Head of caudate nucleus (tissue), 42 donors: ENCODE measurements at places on chromosomes 1 and 21.

- peak; percentile 56 for DNase-seq
These were observed 40.7 kb upstream of the SCMH1 start for GRCh38 chr1:41282679-41283317.

DNA sequence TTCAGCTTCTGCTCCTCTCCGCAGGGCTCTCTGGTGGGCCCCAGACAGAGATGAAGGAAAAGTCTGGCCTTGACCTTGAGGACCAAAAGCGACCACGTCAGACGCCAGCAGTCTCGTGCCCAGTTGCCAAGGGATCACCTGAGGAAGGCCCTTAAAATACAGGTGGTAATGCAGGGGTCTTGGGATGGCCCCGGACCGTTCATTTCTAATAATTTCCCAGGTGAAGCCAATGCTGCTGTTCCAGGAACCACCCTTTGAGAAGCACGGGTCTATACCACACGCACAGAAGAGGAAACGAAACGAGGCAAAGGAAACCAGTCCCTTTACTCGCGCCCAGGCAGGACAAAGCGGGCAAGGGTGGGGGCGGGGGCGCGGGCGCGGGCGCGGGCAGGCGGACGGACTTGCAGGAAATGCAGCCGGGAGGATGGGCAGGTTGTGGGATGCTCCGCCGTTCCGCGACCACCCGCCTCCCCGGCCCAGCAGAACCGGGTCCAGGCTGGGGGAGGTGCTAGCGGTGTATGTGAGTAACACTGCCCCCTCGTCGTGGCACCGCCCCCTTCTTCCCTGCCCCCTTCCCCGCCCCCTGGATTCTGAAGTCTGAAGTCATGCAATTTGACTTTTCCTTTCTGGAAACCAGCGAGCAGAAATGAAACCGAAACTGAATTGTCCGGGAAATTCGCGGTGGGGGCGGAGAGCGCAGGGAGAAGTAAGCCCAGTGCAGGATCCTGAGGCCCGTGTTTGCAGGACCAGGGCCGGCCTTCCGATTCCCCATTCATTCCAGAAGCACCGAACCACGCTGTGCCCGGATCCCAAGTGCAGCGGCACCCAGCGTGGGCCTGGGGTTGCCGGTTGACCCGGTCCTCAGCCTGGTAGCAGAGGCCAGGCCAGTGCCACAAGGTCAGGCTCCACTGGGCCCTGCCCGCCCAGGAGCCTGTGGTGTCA lies 5.8 kb upstream of the MX1 start:
- DNase-seq = peak; percentile 71

DNA sequence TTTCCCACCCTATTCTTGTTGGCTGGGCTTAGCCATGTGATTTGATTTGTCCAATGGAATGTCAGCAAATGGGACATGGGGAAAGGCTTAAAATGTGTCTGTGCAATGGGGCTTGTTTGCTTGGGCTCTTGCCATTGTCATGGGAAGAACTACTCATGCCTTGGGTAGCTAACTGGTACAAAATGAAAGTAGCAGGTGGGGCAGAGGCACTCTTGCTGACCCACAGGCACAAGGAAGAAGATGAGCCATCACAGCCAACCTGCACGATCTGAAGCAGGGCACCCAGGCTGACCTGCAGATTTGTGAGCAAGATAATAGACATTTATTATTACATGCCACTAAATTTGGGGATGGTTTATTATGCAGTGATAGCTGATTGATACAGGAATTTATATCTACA lies 305.9 kb upstream of the CAMK1G start:
- DNase-seq = no peak

DNA sequence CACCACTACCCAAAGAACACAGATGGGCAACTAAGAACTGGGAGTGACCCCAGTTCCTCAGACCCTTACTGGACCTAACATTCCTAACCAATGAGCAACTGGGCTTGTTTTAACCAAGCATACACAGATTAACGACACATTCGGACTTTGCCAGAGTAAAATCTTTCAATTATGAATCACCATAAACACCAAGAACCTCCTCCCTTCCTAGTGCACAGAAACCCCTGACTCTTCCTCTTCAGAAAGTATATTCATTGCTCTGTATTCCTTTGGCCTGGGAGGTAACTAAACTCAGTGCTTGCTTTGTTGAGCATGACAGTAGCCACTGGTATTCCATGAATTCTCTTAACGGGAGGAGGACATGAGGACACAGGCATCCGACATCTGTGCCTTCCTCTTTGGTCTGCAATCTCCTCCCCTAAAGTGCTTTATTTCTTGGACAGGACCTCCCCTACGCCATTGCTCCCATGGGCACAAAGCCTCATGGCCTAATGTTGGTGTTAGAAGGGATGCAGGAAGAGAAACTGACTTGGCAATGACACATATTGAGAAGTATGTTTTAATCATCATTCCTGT lies 42.7 kb downstream of the SEC16B start:
- DNase-seq = no peak

GRCh38 chr1:145955436-145955835 lies 2.4 kb downstream of the LIX1L start:
- DNase-seq = no peak

DNA sequence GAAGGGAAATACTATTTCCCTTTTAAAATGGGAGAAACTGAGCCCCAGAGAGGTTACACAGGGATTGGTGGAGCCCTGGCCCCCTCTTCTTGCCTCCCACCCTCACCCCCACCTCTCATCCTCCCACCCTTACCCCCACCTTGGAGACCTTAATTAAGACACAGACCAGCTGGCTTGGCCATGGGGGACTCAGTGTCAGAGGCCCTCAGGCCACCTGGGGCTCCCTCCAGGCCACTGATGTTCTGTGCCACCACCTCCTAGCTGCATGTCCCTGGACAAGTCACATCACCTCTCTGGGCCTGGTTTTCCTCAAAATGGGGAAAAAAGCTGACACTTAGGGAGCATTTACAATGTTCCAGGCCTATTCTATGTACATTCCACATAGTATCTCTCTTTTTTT lies 51.5 kb downstream of the SDC3 start:
- DNase-seq = no peak

DNA sequence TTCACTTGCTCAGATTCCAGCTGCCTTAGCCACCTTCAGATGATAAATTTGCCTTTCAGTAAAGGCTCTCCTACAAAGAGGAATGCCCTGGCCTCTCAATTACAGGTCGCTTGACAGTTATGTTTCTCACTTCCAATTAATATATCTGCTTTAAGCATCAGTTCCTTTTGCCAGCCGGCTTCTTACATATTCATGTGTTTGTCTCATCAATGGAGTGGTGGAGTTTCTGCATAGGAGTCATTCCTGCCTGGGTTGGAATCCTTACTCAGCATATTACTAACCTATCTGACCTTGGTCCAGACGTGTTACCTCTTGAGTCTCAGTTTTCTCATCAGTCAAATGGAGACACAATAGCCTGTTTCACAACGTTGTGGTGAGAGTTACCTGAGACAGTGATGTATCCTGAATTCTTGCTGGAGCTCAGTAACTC lies 9.4 kb upstream of the SESN2 start:
- DNase-seq = no peak

- no peak for DNase-seq
These were observed 6.5 kb upstream of the RGS16 start for GRCh38 chr1:182610606-182611194.

DNA sequence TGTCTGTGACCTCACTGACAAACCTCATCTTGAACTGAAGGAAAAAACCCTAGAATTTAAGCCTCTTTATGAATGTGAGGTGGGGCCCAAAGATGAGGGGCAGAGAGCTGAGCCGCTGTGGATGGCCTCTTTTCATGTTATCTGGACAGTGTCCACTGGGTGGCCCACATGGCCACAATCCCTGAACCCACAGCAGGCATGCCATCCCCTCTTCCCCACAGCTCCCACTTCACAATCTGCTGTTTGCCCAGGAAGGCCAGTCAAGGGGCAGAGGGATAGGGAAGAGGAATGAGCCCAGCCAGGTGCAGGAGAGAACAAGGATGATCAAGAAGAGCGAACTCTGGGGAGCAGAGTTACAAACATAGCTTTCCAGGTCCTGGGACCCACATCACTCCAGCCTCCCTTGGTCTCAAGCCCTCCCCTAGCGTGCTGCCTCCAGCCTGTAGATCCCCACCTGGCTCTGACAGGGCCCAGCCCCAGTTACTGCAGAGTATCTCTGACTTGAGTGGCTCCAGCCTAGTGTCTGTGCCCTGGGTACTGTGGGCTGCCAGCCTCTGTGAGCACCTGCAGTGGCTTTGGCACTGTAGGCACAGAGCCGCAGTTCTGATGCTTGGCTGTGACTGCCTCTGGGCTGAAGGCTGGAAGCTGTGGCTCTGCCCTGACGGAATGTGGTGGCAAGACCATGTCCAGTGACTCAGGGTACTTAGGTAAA lies 1.9 kb upstream of the SLFNL1 start:
- DNase-seq = no peak

- DNase-seq = no peak
These were observed 67.4 kb downstream of the KCNJ6 start for GRCh38 chr21:37848721-37849490.

GRCh38 chr1:157369808-157370521 lies 182.3 kb downstream of the FCRL5 start:
- DNase-seq = peak; percentile 54

DNA sequence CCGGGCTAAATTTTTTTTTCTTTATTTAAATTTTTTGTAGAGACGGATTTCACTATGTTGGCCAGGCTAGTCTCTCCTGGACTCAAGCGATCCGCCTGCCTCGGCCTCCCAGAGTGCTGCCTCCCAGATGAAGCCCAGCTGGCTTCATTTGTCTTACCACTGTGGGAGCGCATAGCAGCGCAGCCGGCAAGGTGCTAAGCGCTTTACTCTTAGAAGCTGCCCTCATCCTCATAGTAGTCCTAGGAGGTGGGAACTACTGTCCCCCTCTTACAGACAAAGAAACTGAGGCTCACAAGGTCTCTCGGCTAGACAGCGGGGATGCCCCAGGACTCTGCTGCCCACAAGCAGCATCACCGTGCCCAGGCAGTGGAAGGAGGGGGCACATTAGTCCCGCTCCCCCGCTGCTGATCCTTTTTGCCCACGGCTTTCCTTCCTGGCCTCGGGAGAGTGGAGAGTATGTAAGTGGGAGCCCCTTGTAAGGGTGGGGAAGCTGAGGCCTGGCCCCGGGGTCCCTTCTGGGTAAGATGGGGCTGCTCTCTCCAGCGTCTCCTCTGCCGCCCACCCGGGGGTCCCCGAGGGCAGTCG lies 726 bp downstream of the TMEM54 start:
- DNase-seq = no peak

GRCh38 chr1:104294259-104294658 lies 544.6 kb downstream of the AMY1C start:
- DNase-seq = no peak

DNA sequence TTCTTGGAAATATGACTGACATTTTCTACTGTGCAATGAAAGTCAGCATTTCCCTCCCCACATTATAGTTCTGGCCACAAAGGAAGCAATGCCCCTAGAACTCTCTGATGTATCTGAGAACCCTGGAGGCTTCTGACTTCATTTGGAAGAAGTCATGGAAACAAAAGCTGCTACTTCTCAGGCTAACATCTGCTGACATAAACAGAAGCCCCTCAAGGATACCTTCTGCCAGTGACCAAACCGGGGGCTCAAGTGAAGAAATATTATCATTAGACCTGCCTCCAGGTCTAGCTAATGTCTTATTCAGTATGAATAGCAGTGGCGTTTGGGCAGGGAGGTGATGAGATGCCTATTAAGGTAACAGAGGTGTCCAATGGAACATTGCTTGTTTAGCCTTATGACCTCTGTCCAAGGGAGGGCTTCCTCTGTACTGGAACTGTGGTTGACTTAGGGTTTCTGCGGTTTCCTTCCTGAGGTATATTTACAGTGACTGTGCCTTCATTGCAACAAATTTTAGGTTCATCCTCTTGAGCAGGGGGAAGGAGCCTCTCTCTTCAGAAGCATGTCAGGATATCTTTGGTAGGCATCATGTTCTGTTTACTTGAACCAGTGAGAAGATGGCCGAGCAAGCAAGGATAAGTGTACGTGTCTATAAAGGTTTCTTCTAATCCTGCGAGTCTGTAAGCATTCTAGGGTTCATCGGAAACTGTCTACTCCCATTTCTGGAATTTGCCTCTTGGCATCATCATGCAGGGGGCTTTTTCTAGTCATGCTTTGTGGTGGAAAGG lies 161.7 kb downstream of the PBX1 start:
- DNase-seq = no peak

DNA sequence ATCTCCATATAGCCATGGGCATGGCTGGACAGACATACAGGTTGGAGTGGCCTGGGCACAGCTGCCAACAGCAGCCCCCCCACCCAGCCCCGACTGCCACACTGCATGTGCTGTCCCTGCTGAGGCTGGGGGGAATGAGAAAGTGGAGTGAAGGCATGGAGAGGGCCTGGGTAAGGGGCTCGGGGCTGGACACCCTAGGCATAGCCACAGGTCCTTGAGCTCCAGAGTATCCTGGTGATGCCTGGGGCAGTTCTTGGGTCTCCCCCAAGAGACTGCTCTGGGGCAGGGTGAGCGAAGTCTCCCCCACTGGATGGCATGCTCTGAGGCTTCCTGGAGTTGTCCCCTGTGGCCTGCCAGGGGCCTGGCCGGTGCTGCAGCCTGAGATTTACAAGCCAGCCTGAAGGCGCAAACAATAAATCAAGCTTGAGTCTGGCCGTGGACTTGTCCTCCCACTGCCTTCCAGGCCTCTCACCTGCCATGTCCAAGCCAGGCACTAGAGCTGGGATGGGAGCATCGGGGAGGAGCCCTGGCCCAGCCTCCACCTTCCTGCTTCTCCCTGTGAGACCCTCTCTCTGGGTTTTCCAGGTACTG lies 53.6 kb downstream of the FOXO6 start:
- no peak for DNase-seq

DNA sequence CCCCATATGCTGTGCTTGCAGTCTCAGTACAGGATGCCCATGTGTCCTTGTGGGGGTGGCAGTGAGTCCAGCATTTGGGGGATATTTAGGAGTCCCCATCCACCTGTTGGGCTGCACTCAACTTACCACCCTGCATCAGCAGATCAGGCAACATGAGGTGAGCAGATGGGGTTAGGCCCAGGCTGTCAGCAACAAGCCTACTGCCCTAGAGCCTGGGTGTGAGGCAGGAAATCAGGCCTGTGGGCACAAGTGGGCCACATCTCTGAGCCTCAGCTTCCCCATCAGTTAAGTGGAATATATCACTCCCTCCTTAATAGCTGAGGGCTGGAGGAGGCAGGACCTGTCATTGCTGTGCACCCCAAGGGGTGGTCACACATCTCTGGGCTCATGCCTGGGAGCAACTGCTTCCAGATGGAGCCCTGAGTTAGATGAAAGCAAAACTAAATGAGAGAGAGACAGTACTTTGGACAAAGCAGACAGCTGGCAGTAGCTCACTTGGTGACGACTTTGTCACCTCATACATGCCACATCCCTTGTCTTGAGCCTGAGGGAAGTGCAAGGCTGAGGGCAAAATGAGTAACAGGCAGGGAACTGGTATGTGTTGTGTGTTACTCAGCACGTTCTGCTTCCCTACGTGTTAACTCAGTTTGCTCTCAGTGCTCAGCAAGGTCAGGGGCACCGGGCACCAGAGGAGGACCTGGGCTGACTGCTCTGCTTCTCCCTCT lies 48.4 kb downstream of the TRIM11 start:
- DNase-seq = no peak

GRCh38 chr1:45557422-45557944 lies 6.9 kb downstream of the AKR1A1 start:
- DNase-seq = no peak

GRCh38 chr1:44321466-44321865 lies 33.6 kb downstream of the ERI3 start:
- DNase-seq = no peak
